ENCODE measurements at places on chromosomes 7 and 10.

GRCh38 chr7:71521506-71521905 is 389.6 kb downstream of the GALNT17 start:
- DNase-seq, result no peak

DNA sequence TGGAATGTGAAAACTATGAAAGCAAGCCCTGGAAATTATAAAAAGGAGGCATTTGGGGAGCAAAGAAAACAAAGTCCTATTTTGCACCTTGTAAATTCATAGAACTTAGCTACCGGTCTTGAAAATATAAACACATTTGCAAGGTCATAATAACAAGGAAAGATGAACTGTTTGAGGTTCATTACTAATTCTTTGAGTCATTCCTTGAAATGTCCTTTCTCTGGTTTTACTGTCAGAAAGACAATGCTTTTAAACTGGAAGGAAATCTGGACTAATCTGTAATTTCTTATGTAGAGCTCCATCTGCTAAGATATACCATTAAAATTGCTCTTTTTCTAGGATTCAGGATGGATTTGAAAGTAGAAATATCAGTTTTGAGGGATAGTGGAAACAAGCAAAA is 1.4 kb downstream of the ERLIN1 start:
- DNase-seq, result no peak

DNA sequence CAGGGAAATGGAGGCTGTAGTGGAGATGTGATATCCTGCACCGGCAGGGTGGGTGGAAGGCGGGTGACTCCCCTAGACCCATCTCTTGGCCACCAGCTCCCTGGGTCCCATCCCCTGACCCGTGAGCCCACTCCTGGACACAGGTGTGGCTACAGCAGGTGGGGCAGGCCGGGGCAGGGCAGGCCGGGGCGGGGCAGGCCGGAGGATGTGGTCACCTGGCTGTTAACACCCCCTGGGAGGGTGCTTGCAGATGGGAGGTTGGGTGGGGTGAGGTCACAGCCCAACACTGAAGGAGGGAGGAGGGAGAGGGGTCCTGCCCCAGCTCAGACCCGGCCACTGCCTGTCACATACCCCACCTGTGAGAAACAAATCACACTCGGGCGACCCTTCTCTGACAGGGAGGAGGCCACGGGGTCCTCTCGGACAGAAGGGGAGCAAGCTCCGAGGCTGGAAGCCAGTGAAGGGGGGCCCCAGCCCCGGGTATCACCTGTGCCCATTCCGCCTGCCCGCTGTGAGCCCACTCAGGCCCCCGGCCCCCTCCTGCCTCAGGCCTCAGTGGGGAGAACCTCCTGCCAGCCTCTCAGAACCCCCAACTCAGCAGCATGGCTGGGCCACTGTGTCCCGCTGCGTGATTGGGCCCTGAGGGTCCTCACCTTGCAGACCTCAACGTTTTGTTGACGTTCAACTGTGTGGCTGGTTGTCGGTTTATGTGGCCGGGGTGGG is 74.0 kb downstream of the MICALL2 start:
- no peak for DNase-seq

GRCh38 chr7:158976468-158976848 is 120.1 kb downstream of the DYNC2I1 start:
- DNase-seq, result no peak

DNA sequence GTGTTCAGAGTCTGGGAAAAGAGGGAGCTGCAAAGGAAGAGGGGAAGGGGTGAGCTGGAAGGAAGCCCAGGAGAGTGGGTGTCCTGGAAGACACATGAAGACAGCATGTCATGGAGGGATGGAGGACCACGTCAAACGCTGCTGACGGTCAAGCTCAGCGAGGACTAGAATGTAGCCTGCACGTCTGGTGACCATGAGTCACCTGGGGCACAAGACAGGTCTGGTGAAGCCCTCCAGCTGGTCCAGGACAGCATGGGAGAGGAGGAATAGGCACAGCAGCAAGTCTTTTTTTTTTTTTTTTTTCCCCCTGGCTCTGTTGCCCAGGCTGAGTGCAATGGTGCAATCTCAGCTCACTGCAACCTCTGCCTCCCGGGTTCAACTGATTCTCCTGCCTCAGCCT is 19.6 kb upstream of the AMZ1 start:
- DNase-seq, result no peak

DNA sequence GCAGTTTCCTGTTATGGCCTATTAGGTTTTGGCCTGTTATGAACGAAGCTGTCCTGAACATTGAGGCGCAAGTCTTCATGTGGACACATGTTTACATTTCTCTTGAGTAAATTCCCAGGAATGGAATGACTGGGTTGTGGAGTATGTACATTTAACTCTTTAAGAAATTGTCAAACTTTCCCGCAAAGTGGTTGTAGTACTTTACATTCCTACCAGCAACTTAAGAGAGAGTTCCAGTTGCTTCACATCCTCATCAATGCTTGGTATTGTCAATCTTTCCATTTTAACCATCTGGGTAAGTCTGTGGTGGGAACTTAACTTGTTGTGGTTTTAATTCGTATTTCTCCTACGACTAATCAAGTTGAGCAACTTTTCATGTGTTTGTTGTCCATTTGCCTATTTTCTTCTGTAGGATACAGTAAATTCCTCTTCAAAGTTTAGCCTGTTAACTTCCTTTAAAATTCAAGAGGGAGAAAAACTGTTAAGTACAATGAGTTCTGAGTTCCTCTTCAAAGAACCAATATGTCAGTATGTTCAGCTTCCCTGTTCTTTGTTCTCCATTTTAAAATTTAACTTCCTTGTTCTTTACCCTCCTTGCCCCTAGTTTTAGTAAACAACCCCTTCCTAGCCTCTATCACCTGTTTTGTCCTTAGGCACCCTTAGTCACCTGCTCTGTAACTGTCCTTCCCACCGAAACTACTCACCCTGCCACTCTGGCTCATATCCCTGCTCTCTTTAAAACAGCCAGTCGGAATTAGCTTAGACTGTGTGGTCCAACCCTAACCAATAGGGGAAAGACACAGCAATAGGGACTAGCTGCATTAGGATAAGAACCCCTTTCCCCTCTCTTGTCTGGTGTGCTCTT is 74.0 kb downstream of the FAM241B start:
- no peak for DNase-seq

DNA sequence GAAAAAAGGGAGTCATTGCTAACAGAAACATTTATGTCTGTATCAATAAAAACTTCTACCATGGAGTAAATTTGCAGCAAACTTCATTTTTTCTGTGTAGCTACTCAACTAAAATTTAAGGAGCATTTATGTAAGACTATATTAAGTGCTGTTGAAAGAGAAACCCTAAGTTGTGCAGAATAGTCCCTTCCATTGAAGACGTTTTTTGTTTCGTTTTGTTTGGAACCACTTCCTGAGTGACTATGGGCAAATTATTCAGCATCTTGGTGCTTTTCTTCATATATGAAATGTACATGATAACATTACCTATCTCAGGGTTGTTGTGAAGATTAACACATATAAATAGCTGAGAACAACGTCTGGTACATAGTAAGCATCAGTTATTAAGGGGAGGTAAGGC is 24.3 kb downstream of the SEM1 start:
- DNase-seq, result no peak

- DNase-seq, result no peak
Observed at GRCh38 chr10:131310551-131311401, 745 bp downstream of the TCERG1L start.

DNA sequence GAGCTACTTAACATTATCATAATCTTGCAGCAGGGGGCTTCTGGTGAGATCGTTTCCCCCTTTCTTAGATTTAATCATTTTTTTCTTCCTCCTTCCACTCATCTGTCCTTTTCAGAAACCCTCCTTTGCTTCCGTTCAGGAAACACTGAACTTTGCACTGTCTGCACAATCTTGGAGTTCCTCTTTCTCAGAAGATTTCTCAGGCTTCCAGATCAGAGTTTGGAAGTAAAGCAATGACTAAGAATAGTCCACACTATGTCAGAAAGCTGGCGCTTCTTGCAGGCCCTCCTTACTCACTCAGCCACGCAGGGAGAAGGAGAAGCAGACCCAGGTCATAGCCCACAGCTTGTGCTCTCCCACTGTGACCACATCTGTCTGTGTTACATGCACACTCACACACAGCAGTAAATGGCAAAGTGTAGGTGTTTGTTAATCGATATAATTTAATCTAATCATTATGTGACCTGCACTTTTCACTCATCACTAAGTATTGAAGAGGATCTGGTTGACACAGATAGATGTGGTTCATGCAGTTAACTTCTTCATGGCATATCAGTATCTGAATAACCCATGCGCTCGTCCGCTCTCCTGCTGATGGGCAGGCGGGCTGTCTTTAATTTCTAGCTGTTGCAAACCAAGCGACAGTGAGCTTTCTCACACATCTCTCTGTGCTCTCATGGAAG is 30.2 kb downstream of the ALOX5 start:
- no peak for DNase-seq

DNA sequence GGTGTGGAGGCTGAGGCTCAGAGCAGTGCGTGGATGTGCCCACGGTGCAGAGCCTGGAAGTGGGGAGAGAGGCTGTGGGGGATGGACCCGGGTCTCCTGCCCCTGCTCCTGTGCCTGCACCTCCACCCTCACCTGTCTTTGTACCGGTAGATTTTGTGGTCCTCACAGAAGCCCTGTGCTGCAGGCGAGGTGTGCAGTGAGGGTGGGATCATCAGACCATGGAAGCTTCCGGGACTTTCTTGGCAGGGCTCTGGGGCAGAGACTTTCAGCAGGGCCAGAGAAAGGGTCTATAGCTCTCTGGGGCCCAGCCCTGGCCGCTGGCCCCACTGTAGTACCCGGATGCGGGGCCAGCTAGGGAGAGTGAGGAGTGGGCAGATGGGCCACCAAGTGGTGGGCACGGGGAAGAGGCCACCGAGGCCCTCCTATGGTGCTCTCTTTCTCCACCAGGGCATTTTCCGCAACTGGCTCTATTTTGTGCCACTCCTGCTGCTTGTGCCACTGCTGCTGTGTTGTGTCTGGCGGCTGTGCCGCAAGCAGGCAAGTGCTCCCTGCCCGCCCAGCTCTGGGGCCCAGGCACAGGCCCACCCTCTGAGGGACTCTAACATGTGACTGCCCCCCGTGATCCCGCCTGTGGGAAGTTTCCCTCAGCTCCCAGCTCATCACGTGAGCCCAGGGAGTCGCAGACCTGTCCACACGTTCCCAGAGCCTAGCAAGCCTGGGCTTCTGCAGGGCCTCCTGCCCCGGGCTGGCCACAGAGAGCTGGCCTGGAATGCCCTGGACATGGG is 22.1 kb downstream of the ANTXRL start:
- peak; percentile 1 for DNase-seq

- no peak for DNase-seq
Observed at GRCh38 chr7:1454542-1454941, 4.7 kb downstream of the MICALL2 start.

All from activated naive CD4-positive, alpha-beta T cell treated with Interleukin-2 at 50 U/mL for 16 hours (primary cell).